ENCODE measurements at places on chromosomes 12 and 14. TPM values are rescaled to one million over a fixed set of nuclear protein-coding genes. Genes with fewer than 3 reads are reported as not detected.

The MYF5 gene
- total RNA-seq, result not detected

The TTC9 gene
- under 0.01 TPM for total RNA-seq

The MMP17 gene
- 8.5 TPM for total RNA-seq

The FOXN4 gene
- not detected for total RNA-seq

The AMN gene
- 0.56 TPM for total RNA-seq

The GSKIP gene
- 44.7 TPM for total RNA-seq

The FZD10 gene
- not detected for total RNA-seq

The SIX1 gene
- 0.38 TPM for total RNA-seq

The TPPP2 gene
- total RNA-seq, result not detected

The CD27 gene
- not detected for total RNA-seq

The GPD1 gene
- under 0.01 TPM for total RNA-seq

The CLEC9A gene
- total RNA-seq, result not detected

The IKZF4 gene
- 2.0 TPM for total RNA-seq

The SLC2A3 gene
- 256 TPM for total RNA-seq

The CISTR gene
- total RNA-seq, result not detected

The FBXO34 gene
- 23.7 TPM for total RNA-seq

The FAM161B gene
- total RNA-seq, result 5.4 TPM

The TMEM117 gene
- total RNA-seq, result 10.7 TPM

The NTN4 gene
- 153 TPM for total RNA-seq

The SCN8A gene
- total RNA-seq, result 3.5 TPM

The TCL1B gene
- not detected for total RNA-seq

The PARPBP gene
- total RNA-seq, result 5.6 TPM

The COPS7A gene
- 100 TPM for total RNA-seq

The MYH7 gene
- not detected for total RNA-seq

The ALDH1L2 gene
- 74.4 TPM for total RNA-seq

The COL2A1 gene
- total RNA-seq, result under 0.01 TPM

The FAM90A1 gene
- total RNA-seq, result 0.28 TPM

The SPIC gene
- total RNA-seq, result not detected

The IRAK4 gene
- 17.8 TPM for total RNA-seq

The LAG3 gene
- not detected for total RNA-seq

All from regular cardiac myocyte (primary cell).